ENCODE measurements at places on chromosomes 2 and 18.

- no peak for DNase-seq
These were observed 105.5 kb downstream of the COLEC12 start for GRCh38 chr18:394987-395362.

GRCh38 chr2:182761903-182762302 is 45.8 kb downstream of the DNAJC10 start:
- no peak for DNase-seq

- DNase-seq, result no peak
These were observed 434.9 kb upstream of the MYT1L start for GRCh38 chr2:2765839-2766495.

GRCh38 chr18:21241301-21242048 is 557 bp upstream of the GREB1L start:
- DNase-seq, result no peak

GRCh38 chr2:210007895-210008294 is 5.5 kb downstream of the RPE start:
- no peak for DNase-seq

DNA sequence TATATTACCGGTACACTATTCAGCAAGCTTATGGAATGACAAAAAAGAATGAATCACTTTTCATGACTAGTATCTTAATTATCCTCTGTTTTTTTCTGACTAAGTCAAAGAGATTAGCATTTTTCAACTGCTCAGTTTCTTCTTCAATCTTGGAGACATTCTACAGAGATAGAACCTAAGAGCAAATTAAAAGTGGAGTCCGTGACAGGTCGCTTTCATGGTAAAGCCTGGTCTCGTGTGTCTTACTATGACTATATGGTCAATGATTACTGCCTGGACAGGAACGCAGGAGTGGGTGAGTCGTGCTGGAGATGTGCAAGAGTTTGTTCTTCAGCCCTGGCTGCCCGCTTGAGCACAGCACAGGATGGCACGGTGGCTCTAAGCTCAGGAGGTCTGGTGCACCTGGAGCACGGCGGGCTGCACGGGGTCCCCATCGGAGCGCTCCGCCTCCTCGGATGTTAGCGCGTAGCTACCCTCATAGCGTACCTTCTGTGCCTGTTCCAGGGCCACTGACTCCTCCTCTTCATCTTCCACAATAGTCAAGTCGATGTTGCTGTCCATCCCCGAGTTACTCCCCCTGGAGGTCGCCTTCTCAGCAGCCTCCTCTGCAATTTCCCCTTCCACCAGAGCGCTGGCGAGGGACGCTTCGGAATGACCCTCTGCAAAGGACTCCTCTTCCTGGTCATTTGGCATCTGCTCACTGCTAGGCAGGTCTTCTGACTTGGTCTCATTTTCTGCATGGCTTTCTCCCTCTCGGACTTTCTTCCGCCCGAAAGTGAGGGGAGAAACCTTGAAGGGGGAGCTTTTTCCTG is 11.1 kb downstream of the CAVIN2 start:
- no peak for DNase-seq

- no peak for DNase-seq
These were observed 1.2 kb downstream of the TCF7L1 start for GRCh38 chr2:85134255-85134895.

GRCh38 chr2:178912416-178913048 is 105.3 kb upstream of the TTN start:
- DNase-seq, result no peak

DNA sequence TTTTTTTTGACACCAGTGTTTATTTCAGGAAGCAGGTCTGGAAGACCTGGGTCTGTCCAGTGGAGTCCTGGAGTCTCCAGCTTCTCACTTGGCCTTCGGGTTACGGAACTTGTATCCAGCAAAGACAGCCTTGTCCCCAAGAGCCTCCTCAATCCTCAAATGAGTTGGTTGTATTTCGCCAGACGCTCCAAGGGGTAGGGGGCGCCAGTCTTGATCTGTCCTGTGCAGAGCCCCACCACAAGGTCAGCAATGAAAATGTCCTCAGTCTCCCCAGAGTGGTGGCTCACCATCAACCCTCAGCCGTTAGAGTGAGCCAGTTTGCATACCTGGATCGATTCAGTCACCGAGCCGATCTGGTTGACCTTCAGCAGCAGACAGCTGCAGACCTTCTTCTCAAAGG is 21.9 kb downstream of the ASXL2 start:
- no peak for DNase-seq

DNA sequence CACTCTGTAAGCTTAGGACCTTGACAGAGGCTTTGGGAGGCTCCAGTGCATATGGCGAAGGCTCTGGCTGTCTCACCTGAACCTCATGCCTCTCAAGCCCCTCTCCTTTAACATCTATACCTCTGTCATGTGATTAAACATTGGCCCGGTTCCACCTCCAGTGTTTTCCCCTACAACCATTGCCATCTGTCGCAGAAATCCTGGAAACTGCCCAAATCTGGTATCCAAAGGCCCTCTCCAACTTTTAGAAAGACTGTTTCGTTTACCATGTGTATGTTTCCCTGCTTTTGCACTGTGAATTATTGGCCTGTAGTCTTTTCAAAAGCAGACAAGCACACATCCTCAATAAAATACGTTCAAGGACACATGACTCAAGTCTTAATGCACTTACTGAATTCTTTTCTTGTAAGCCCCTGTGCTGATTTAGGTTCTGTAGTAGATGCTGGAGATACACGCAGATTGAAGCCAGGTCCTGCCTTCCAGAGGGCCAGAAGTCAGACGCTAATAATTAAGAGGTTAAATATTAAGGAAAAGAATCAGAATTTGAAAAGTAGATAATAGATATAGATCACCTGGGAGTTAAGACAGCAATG is 386.4 kb upstream of the SLC14A2 start:
- DNase-seq, result no peak

GRCh38 chr2:221134718-221135117 is 437.4 kb downstream of the EPHA4 start:
- no peak for DNase-seq

Measured in HL-60 (cell line).